Prostate gland (tissue), 2 donors: ENCODE measurements at places on chromosomes 7 and 10. TPM values are rescaled to one million over a fixed set of nuclear protein-coding genes. Genes with fewer than 3 reads are reported as not detected.

GRCh38 chr10:101367569-101368453 lies 13.8 kb downstream of the BTRC start:
- no peak for DNase-seq

Gene ANK3
- total RNA-seq = 47.8 TPM

Gene SCIN
- 7.6 TPM for total RNA-seq

Gene PPP1R3C
- total RNA-seq = 20.5 TPM

Gene MEPCE
- 62.8 TPM for total RNA-seq

Gene ARHGEF35
- total RNA-seq = 7.8 TPM

Gene VSTM4
- total RNA-seq = 6.9 TPM

GRCh38 chr7:138212314-138212713 lies 136.1 kb downstream of the AKR1D1 start:
- no peak for DNase-seq

GRCh38 chr7:52897713-52898112 lies 137.7 kb upstream of the POM121L12 start:
- DNase-seq = no peak

Gene TRIL
- 3.3 TPM for total RNA-seq
